NCI-H1694 (cell line): ENCODE measurements at places on chromosomes 12 and 14.
A peak's percentile ranks its signal among the peaks of the same experiment; 100 is the strongest.

- no peak for DNase-seq
These were observed 96.6 kb downstream of the SCN8A start for GRCh38 chr12:51687614-51688013.

GRCh38 chr12:56645717-56646446 is at the start of gene ATP5F1B:
ATP5F1B (minus strand) TSS chr12:56645984; CDS start chr12:56645963, 21 bp downstream.
- DNase-seq: peak; percentile 99

DNA sequence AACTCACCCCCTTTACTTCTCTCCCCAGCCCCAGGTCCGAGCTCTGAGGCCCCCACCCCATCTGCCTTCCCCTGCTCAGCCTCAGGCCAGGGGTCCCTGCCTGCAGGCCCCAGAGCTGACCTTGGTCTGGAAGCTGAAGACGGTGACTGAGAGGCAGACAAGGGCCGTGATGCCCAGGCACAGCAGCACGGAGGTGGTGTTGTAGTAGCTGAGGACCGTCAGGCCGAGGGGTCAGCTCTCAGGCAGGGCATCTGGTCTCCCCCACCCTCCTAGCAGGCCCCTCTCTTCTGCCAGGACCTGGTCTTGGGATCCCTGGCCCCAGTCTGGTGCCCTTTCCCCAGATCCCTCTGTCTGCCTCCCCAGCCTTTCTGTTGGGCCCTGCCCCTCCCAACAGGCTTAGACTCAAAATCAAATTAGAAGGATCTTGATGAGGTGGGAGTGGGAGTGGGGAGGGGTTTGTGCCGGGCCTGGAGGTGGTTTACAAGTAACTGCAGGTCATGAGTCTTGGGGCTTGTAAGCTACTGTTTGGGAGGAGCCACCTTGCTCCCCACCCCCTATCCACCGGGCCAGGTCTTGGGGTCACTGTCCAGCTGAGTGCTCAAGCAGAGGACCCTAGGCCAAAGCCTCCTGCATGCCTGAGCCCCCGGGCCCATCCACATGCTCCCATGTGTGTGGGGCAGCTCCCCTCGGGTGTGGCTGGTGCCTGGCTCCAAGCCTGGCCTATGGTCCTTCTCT is 14.2 kb downstream of the FAIM2 start:
- no peak for DNase-seq

DNA sequence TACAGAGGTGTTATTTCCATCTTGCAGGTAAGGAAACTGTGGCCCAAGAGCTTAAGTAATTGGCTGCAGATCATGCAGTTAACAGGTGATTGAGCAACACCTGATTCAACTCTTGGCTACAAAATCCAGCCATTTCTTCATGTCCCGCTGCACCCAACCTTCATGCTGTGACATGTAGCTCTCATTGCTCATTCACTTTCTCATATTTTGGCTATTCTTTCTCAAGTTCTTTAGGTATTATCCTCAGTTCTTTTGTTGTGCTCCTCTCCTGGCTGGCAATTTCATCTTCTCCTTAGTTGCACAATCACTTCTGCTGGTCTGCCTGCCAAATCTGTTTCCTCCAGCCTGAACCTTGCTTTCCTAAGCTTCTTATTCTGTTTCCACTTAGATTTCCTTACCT is 300.8 kb downstream of the SSPN start:
- DNase-seq: no peak

GRCh38 chr14:67503331-67503730 is 14.8 kb upstream of the TMEM229B start:
- no peak for DNase-seq

DNA sequence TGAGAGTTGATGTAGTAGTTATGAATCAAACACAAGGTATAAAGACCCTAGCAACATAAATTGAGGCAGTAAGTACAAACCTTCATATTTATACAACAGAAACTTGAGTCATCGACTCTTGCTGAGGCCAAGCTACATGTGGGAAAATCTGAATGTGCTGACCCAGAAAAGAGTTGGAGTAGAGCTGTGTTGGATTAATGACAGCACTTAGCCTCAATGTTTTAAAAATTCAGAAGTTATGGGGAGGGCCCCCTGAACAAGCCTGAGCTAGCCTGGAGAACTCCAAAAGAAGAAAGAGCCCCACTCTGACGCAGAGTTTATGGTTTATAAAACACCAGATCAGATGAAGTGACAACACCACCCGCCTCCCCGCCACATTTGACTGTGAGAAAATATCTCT is 100.0 kb downstream of the DUSP6 start:
- DNase-seq: no peak

DNA sequence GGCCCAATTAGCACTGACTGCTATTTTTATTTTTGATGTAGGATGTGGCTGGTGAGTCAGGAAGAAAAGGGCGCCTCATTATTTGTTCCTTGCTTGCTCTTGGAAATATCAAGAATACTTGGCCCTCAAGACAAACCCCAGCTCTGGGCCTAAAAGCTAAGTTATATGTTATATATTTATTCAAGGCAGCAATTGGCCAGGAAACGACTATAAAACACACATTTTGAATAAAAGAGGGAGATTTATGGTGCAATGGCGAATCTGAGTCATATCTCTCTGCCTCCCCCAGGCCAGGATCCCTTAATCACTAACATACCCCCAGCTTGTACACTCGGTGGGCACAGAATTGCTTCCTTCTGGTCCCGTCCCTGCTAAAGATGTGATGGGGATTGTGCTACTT is 63.3 kb downstream of the TBX5 start:
- no peak for DNase-seq

- no peak for DNase-seq
These were observed 79.4 kb downstream of the SETD3 start for GRCh38 chr14:99401211-99401610.

DNA sequence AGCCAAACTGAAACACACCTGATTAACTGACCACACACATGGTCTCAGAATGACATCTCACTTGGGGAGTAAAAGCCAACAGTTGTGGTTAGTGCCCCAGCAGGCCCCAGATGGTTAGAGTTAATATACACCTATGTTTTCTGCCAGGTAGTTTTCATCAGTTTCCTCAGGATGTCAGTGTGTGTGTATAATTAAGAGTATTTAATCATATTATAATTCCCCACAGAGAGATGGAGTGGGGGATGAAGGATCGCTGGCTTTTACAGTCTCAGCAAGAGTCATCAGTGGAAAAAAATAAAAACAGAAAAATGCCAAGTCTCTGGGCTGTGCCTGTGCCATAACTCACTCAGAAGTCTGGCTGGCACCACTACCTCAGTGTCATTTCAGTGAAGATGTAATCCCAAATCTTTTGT is 412.5 kb downstream of the ZFP36L1 start:
- no peak for DNase-seq

GRCh38 chr14:64454671-64455070 is 10.6 kb upstream of the AKAP5 start:
- no peak for DNase-seq

DNA sequence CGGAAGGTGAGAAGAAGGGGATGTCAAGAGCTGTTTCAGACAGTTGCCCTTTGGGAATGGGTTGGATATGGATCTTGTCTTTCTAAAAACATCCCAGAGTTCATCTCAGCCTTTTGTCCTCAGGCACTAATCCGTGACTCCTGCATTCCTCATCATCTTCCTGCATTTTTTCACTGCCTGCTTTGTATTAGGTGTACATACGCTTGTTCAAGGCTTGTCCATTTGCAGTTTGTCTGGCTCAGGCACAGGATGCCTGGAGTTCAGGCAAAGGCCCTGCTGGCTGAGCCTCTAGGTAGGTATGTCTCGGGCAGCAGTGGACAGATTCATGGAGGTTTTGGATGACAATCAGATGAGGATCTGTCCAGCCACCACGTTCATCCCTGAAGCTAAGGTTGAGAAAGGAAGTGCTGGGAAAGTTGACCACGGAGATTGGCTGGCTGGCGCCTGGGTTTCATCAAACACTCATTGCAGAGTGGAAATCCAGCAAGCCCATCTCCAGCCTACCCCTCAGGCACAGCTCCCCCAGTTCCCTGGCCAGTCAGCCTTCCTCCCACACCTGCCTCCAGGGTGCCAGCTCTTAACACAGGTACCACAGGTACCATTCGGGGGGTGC is 12.4 kb upstream of the TMEM106C start:
- no peak for DNase-seq

DNA sequence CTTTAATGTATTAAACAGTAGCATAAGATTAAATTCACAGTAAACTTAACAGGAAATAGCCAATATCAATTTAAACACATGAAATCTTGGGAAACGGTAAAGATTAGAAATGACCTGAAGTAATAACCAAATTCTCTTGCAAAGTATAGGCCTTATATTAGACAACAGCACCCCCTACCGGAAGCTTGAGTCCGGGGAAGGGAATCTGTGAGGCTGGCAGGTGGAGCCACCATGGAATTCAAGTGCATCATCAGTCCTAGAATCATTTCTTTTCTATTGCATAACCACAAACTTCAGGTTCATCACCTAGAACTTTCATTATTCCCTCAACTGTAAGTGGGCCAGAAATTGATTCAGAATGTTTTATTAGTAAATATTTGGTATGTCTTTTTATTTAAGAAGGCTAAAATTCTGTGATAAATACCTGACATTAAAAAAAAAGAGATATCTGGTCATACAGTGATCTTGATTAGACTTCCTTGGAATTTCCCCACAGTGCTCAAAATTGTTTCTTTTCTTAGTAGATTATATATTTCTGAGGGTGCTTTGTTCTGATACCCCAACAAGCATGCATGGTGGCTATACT is 48.6 kb downstream of the AP5M1 start:
- peak; percentile 76 for DNase-seq

- DNase-seq: no peak
These were observed 191.5 kb upstream of the PRKD1 start for GRCh38 chr14:30118992-30119640.

- no peak for DNase-seq
These were observed 94.8 kb downstream of the LRP6 start for GRCh38 chr12:12171991-12172511.
